ENCODE measurements at places on chromosomes 13 and 19.

- DNase-seq: no peak
Measured at GRCh38 chr19:1914826-1915341, 9.7 kb downstream of the ADAT3 start.

DNA sequence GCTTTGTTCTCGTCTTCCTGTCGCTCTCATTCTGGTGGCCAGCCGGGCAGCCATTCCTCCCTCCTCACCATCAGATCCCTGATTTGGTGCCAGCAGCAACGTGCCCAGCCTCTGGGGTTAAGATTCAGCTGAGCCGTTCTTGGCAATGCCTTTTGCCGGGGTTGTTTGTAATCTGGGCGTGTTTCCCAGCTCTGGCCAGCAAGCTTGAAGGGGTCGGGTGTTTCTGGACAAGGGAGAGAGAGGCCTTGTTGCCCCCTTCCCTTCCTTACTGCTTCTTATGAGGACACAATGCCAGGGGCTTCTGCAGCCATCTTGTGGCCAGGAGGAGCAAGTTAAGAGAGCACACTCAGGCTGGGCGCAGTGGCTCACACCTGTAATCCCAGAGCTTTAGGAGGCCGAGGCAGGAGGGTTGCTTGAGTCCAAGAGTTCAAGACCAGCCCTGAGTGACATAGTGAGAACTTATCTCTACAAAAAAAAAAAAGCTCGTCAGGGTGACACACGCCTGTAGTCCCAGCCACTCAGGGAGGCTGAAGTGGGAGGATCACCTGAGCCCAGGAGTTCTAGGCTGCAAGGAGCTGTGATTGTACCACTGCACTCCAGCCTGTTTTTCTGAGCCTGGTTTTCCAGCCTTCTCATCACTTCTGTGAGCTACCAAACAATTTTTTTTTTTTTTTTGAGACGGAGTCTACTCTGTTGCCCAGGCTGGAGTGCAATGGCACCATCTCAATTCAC lies 10.7 kb upstream of the CRTC1 start:
- DNase-seq: peak; percentile 30

DNA sequence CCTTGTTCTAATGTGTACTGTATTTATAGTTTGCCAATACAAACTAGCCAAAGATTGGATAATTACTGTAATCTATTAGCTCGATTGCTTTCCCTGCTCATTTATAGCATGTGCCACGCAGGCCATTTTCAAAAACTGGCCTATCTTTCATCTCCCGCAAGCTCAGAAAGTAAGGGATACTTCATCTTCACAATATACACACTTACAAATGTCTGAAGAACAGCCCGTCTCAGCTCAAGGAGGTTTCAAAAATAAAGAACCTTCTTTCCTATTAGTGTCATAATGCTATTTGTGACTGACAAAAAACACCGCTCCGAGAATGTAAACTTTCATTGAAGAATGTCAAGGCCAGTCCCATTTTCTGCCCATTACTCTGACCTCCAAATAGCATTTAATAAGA lies 306.4 kb upstream of the ZNF507 start:
- no peak for DNase-seq

DNA sequence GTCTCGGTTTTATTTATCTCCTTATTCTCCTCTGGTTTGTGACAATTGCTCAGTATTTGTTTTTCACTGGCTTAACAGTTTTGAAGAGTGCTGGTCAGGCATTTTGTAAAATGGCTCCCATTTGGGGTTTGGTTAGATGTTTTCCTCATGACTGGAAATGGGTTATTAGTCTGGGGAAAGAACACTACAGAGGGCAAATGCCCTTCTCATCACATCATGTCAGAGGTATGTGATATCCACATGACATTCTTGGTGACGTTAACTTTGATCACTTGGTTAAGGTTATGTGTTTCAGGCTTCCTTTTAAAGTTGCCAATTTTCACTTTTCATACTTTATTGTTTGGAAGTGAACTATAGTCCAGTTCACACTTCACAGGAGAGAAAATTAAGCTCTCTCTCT lies 74.8 kb upstream of the KLHL1 start:
- no peak for DNase-seq

GRCh38 chr19:15371786-15372380 lies 7.7 kb downstream of the AKAP8 start:
- DNase-seq: no peak

GRCh38 chr13:67841071-67841470 lies 610.9 kb upstream of the PCDH9 start:
- DNase-seq: no peak

DNA sequence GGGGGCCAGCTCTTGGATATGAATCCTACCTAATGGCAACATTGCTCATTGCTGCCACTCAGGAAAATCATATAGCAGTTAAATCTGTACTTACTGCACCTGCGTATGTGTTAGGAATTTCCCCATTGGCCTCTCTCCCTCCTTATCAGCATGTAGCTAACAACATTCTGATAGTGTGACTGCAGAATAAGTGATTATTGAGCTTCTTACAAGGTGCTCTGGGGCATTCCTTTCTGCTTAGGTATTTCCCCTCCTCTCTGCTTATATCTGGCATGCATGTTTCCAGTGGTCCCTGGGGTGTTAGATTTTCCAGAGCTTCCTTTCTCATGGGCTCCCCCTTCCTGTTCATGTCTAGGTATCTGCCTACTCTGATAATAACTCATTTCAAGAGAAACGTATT lies 414.1 kb upstream of the SLITRK1 start:
- no peak for DNase-seq

GRCh38 chr13:98717891-98718290 lies 34.6 kb downstream of the SLC15A1 start:
- DNase-seq: no peak

- no peak for DNase-seq
Measured at GRCh38 chr19:14746886-14747285, 31.5 kb downstream of the ADGRE2 start.

GRCh38 chr13:73693215-73693614 lies 441.0 kb downstream of the KLF12 start:
- no peak for DNase-seq

DNA sequence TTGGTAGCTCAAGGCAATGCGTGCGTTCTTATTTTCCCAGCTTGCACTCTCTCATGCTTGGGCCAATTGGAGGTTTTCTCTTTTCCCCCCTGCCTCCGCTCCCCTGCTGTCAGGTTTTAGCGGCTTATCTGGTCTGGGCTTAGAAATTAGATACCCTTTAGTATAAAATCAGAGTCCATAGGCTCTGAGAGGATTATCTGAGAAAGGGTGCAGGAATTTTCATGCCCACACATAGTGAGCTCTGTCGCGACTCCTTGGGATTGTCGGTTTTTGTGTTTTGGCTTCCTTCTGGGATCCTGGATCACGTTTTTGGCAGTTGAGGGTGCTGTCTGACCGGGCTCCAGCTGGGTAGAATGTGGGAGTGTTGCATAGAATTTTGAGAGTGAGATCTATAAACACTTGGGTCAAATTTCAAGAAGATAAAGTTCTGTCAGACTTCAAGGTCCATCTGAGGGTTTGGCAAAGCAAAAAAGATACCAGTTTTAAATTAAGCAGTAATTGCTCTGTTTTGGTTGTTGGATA lies 12.4 kb downstream of the CHAF1A start:
- DNase-seq: no peak

- no peak for DNase-seq
Measured at GRCh38 chr19:1261538-1261797, 7.7 kb upstream of the CIRBP start.

DNA sequence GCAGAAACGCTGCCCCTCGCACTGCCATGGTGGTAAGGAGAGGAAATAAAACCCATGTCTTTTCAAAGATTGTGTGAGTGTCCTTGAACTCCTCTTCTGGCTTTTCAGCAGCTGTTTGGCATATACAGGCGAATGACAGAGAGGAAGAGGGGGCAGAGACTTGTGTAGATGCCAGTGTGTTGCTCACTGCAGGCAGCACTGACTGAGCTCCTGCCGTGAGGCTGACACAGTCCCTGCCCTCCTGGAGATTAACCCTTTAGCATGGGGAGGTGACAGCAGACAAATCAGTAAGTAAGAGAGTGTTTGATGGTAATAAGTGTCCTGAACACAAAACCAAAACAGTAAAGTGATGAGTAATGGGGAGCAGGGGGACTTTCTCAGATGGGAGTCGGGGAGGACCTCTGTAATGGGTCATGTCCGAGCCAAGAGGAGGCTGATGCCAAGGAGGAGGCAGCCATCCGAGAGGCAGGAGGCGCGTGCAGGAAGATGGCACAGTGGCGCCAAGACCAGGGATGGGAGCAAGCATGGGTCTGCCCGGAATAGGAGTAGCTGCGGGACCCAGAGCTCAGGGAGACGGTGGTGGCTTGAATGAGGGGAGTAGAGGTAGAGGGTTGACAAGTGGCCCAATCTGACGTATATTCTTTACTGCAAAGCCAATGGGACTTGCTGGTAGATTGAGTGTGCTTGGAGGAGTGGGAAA lies 182.2 kb downstream of the FOXO1 start:
- DNase-seq: no peak

- no peak for DNase-seq
Measured at GRCh38 chr19:55289117-55289796, 5.5 kb downstream of the BRSK1 start.

DNA sequence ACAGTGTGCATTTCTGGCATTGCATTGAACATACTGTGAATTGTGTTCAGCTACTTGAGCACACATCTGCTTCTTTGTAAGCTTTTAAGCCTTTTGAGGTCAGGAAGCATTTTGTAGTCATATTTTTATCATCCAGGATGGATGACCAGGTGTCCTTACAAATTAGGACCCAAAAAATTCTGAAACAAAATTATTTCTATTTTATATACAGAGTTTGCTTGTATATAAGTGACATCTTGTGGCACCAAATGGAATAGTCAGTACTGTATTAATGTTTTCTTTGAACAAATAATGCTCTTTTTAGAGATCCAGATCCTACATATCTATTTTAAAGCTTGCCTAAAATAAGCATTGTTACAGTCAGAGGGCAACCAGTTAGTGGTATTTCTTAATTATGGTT lies 9.5 kb upstream of the SUPT20H start:
- DNase-seq: no peak

DNA sequence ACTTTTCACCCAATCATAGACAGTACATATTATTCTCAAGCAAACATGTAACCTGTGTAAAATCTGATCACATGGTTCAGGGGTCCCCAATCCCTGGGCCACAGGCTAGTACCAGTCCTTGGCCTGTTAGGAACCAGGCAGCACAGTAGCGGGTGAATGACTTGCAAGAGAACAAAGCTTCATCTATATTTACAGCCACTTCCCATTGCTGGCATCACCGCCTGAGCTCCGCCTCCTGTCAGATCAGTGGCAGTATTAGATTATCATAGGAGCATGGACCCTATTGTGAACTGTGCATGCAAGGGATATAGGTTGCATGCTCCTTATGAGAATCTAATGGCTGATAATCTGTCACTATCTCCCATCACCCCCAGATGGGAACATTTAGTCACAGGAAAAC lies 133.1 kb downstream of the MAB21L1 start:
- DNase-seq: no peak

DNA sequence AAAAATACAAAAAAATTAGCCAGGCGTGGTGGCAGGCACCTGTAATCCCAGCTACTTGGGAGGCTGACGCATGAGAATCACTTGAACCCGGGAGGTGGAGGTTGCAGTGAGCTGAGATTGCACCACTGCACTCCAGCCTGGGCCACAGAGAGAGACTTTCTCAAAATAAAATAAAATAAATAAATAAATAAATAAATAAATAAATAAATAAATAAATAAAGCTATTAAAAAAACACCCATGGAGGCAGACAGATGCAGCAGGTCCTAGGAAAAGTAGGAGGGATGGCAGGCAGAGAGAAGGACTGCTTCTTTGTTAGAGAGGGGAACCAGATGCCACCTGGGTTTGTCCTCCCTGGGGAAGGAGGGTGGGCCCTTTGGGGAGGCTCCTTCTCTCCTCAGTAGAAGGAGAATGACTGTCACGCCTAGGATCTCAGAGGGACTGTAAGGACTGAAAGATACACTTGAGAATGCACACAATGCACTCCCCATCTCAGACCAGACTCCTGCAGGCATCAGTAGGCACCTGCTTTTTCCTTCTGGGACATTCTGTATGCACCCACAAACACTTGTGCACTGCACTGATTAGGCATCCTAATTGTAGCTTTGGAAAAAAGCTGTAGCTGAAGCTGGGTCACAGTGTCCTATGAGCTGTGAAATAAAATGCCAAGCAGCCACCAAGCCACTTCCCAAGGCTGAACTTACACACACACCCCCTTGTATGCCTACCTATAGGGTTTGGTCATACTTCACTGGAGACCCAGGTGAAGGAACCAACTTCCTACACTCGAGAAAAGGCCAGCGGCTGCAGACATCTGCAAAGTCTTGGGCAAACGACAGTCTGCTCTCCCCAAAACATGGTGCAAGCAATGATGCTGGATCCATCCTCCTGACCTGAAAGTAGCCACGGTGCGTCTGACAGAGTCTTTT lies 18.9 kb upstream of the SLC35E1 start:
- DNase-seq: no peak

- DNase-seq: no peak
Measured at GRCh38 chr13:100561599-100562204, 26.9 kb downstream of the GGACT start.

DNA sequence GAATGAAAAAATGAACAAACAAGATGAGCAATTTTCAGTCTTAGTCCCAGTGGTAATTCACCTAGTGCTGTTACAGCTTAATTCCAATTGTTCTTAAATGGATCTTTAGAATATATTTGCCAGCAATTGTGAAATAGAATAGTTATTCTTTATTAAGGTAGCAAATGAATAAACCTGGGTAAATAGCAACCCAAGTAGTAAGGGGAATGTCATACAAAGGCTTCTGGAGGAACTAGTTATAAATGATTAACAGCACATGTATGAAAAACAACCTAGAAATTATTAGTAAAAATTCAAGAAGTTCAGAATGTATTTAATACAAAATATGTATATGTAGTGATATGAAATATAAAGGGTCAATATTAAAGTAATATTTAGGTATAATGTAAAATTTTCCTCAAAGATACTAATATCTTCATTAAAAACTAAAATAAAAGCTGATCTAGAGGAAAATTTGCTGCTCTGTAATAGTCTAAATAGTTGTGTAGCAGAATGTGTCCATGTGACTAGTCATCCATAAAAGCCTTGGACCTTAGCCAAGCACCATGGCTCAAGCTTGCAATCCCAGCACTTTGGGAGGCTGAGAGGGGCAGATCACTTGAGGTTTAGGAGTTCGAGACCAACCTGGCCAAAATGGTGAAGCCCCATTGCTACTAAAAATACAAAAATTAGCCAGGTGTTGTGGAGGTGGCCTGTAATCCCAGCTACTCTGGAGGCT lies 535.9 kb upstream of the ATXN8OS start:
- DNase-seq: no peak

All from AG20443 (cell line).